Activated naive CD8-positive, alpha-beta T cell treated with anti-CD3 and anti-CD28 coated beads, Interleukin-2, amount 50 U/mL, for 24 hours (primary cell): ENCODE measurements at places on chromosomes 1 and 21.

- DNase-seq: no peak
Measured at GRCh38 chr21:31479714-31480113, 135.7 kb upstream of the TIAM1 start.

DNA sequence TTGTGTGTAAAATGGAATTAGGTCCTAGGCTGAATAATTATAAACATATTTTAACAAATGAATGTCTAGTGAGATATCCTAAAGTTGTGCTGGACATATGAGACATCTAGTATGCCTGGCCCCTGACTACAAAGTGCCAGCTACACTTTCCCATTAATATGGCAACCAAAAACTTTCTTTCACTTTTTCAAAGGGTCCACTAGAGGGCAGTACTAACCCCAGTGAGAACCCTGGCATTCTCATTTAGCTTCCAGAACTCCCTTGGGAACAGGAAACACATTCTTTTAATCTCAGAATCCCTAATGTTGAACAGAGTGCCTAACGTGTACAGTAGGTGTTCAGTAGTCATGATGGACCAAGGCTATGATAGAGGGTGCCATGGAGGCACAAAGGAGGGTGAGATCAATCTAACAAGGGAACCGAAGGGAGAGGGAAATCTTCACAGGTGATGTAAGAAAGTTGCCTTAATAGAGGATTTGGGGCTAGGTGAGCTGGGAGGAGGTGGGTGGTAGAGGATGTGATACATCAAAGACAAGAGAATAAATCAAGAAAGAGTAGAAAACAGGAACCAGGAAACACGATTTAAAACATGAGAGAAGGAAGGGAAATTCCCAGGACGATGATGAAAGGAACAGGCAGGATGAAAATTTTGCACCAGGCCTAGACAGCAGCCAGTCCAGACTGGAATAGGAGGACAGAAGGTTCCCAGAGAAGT, 41.6 kb downstream of the NSL1 start:
- DNase-seq: no peak

GRCh38 chr1:68162761-68163160, 69.6 kb downstream of the WLS start:
- no peak for DNase-seq

- DNase-seq: no peak
Measured at GRCh38 chr1:17163789-17164666, 40.9 kb upstream of the PADI1 start.

GRCh38 chr1:17438318-17439249, 893 bp downstream of the RCC2 start:
- DNase-seq: peak; percentile 88

- no peak for DNase-seq
Measured at GRCh38 chr1:107942814-107943213, 22.2 kb downstream of the VAV3 start.

DNA sequence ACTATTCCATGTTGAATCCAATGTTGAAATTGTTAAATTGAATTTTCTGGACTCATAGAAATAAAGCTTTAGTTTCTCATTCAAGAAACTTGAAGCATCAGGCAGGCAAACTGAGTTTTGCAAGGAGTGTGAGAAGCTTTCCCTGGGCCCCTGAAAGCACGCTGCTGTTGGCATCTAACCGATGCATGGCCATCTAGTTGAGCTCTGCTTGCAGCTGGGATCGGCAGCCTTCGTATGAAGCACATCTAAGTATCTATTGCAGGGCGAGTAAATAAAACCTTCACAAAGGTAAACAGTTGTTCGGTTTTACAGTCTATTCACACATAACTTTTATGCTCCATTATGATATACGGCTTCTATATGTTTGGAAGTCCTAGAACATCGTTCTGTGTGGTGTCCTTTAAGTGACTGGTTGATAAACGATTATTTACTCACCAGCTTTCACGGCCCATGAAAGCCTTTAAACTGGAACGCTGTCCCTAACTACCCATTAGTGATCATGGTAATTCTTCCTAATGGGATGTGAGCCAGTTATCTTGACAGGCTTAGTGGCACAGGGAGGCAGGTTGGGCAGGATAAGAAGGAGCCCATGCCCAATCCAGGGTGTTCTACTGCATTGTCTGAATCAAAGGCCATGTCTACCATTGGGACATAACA, 71.7 kb downstream of the SEC16B start:
- DNase-seq: no peak
